Activated naive CD4-positive, alpha-beta T cell treated with anti-CD3 and anti-CD28 coated beads, Interleukin-2, amount 50 U/mL, for 16 hours (primary cell): ENCODE measurements at places on chromosomes 2 and 18.

GRCh38 chr2:88667219-88667618 is 24.3 kb upstream of the RPIA start:
- no peak for DNase-seq

DNA sequence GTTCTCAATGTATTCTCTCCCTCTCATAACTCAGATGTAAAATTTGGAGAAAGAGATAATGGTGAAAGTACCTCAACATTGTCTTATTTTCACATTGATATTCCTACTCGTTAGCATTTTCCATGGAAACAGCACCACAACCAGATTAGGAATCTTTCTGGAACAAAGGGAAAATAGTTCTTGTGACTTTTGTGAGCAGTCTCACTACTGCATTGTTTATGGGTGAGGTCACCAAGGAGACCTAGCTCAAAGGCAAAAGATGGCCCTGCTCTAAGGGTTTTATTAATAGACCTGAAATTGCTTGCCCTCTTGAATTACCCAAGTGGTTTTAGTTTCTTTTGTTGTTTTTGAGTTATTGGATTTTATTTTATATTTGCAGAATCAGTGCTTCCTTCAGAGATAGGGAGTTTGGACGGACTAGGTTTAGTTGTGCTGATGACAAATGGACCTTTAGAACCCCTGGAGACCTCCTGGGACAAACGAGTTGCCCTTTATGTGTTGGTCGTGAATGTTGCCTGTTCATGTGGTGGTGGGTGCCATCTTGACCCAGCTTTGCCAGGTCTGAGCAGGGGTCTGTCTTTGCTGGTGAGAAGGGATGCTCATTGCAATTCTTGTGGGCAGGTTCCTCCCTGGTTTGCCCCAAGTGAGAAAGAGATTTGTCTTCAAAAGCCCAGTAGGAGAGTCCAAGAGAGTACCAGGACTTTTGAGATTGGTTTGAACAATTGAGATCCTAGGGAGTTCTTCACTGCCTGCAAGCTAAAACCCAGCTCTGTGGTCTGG is 58.1 kb downstream of the INPP4A start:
- no peak for DNase-seq

GRCh38 chr2:86764661-86765309 is 25.9 kb downstream of the CD8A start:
- no peak for DNase-seq

GRCh38 chr18:44590956-44591670 is 89.6 kb upstream of the SETBP1 start:
- no peak for DNase-seq

DNA sequence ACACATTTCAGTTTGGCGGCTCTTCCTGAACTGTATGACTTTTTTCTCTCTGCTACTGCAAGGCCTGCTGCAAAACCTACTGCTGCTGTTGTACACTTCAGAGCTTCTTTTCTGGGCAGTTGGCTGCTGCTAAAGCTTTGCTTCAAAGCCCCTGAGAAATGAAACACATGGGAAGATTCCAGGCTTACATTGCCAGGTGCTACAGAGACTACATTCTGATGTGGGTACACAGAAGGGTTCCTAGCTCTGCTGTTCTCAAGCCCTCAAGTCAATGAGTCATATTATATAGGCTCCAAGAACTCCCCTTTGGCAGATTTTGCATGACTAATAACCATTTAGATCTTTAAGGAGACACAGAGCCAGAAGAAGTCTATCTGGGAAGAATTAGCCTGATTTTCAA is 12.9 kb upstream of the PGAP1 start:
- no peak for DNase-seq

DNA sequence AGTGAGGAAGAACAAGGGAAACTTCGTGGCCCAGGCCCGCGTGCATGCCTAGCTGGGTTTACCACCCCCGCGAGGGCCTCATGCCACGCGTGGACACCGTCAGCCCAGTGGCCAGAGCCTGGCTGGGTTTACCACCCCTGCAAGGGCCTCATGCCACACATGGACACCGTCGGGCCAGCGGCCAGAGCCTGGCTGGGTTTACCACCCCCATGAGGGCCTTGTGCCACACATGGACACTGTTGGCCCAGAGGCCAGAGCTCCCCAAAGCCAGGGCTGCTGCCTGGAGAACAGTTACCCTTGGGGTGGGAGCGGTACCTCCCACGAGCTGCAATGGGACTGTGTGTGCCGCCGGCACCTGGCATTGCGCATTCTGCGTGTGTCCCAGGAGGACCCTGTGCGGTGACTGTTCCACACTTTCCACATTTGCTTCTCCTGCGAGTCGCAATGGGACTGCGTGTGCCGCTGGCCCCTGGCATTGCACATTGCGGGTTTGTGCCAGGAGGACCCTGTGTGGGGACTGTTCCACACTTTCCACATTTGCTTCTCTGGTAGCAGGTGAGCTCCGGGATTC is 105.6 kb upstream of the CTDP1 start:
- peak; percentile 4 for DNase-seq

- no peak for DNase-seq
Measured at GRCh38 chr2:241561832-241562231, 3.3 kb downstream of the BOK start.

- no peak for DNase-seq
Measured at GRCh38 chr2:196670342-196670741, 30.8 kb downstream of the CCDC150 start.

- DNase-seq = no peak
Measured at GRCh38 chr2:23402205-23402740, 17.3 kb downstream of the KLHL29 start.

GRCh38 chr2:99140056-99140859 is 1.2 kb upstream of the C2orf15 start:
- DNase-seq = no peak

DNA sequence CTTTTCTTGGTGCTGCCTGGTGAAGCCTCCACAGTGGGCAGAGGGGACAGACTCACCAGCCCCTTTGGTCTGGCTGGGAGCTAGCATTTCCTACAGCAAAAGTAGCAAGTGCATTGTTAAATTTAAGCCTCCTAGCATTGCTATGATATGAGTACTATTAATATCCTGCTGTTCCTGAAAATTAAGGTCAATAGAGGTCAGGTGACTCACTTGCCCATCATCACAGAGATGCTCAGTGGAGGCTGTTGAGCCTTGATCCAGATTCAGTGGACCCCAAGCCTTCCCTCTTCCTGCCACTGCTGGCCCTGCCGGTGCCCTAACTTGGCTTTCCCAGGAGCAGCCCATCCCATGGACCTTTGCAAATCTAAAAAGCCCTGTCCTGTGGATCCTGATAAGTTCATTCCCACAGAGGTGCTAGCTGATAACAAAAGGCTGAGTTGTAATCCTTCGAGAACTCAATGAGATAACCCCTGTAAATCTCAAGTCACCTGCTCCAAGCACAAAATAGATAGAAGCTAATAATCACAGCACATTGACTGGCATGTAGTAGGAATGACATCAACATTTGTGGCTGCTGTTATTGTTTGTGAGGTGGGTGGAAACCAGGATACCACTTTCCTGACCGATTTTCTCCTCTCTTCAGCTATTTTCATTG is 84.4 kb downstream of the THNSL2 start:
- no peak for DNase-seq

DNA sequence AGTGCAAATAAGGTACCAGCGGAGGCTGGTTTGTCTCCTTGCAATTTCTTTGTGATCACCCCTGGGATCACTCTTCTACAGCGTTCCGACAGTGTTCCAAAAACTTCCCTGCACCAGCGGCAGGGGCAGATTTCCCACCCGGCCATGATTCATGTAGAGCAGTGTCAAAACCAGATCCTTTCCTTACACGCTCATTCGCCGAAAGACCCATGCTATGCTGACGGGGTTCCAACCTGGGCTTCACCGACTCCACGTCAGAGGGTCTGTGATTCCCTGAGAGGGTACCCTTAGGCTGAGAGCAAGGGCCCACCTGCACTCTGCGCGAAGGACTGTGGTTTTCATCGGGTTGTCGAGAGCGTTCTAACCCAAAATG is 423 bp upstream of the TTC27 start:
- DNase-seq = peak; percentile 36

DNA sequence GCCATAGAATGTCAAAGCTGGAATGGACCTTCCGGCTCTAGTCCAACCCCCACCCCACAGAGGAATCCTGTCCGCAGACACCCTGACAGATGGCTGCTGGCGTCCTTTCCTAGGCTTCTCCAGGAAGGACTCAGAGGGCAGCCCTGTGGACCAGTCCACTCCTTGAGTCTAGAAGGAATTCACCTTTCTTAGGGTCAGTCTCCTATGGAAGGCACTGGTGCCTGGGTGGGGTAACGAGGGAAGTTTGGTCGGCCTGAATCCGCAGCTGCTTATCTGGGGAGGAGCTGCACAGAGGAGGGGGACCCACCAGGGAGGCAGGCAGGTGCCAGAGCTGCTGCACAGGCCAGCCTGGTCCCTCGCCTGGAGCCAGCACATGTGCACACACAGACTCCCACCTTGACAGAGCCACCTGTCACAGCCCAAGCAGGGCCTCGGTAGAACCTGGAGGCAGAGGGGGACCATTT is 2.5 kb downstream of the DNMT3A start:
- DNase-seq = no peak
